ENCODE measurements at places on chromosomes 3 and 15.
A peak's percentile ranks its signal among the peaks of the same experiment; 100 is the strongest.

GRCh38 chr3:20137647-20138046 is 48.4 kb downstream of the SGO1 start:
- no peak for DNase-seq

GRCh38 chr3:30984855-30985749 is 90.6 kb upstream of the GADL1 start:
- no peak for DNase-seq

DNA sequence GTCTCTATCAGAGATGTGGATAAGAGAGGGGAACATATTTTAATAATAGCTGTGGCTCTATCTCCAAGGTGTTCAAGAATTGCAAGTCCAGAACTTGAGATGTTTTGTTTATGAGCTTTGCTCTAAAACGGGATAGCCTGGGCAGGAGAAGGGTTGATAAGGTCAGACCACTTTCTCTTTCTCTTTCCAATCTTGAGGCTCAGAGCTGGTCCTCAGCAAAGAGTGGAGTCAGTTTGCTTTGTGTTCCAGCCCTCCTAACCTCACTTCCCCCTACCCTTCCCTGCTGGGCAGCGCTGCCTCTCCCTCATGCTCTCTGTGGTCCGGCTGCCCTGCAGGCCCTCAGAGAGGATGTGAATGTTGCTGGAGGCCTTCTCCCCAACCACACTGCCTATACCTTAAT is 13.8 kb downstream of the KLHL6 start:
- DNase-seq, result no peak

DNA sequence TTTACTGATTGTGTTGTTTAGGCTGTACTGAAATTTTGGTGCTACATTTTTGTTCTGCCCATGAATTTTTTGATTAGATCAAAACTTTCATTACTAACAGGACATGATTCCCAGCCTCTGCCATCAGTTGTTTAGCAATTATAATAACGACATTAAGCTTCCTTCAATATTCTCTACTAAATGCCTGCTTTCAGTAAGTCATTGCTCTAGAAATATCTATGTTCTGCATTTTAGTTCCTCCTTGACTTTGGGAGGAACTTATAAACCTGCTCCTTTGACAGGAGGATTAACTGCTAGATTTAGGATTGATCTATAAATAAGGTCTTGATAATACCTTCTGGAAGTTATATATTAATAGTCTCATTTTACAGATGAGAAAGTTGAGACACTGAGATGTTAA is 269.1 kb downstream of the RAP2B start:
- no peak for DNase-seq

DNA sequence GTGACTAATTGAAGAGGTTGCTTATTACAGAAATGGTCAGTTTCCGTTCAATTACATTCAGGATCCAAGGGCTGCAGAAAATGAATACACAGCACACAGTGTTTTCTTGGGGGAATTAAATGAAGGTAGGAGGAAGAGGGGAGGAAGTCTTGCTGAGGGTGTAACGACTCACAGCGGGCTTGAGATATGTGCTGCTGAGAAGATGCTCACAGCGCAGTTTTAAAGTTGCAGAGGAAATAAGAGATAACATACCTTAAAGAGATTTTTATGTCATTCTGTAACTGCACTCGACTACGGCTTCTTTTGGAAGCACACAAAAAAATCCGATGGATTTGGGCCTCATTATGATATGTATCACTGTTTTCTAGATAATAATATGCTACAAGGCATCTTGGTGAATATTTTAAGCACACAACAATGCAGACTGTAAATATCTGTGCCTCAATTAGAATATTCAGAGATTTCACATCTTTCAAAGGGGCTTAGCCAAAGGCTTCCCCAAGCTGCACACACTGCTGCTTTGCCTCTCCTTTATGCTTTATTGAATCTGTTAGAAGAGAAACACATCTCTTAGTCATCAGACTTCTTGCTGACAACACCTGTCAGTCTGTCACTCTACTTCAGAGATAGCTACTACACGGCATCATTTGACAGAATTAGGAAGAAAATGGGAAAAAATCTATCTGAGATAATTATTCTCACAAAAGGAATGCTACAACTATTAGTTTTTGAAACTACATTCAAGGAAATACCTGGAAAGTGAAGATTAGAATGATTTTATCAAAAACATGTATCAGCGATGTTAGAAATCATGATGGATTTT is 773.2 kb downstream of the OTOL1 start:
- DNase-seq, result no peak

- no peak for DNase-seq
These were observed 23.2 kb upstream of the IGSF10 start for GRCh38 chr3:151483961-151484520.

DNA sequence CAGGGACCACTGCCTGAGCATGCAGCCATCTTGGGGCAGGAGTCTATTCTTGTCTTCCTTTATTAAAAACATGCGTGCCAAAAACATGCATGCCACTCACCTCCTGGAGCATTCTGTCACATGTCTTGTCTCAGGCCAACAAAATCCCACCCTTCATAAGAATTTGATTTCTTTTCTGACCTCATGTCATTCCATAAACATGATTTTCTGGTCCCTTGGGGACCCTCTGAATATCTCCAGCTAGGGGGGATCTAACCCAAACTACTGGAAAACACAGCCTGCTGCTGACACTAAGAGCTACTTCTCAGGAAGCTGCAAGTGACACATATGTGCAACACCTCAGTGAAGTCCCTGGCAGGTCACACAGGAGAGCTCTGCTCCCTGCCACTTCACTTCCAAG is 26.8 kb upstream of the NOX5 start:
- DNase-seq, result no peak

GRCh38 chr3:160134454-160134853 is 90.8 kb upstream of the C3orf80 start:
- no peak for DNase-seq

GRCh38 chr3:130543322-130543721 is 26.3 kb downstream of the COL6A6 start:
- DNase-seq, result no peak

DNA sequence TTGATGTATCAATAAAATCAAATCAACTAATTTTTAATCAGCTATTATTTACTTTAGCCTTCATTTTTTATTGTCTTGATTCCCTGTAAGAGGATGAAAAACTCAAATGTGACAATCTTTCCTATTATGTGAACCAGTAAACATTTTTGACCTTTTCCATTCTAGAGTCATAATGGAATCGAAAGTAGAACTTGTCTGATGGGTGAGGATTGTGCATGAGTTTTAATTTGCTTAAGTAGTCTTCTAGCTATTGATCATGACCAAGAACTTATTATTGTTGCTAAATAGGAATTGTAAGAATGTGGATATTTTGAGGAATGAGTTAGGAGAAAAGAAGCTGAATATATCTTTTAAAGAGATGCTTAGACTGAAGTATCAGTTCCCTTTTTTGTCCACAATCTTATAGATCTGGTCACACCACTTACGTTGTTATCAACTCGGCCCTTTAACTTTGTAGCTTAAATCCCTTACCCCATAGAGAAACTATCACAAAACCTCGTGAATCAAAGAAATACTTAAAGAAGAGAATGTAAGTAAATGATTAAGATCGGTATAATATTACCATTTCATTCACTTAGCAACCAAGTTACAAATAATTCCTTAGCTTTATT is 147.3 kb downstream of the TP63 start:
- no peak for DNase-seq

DNA sequence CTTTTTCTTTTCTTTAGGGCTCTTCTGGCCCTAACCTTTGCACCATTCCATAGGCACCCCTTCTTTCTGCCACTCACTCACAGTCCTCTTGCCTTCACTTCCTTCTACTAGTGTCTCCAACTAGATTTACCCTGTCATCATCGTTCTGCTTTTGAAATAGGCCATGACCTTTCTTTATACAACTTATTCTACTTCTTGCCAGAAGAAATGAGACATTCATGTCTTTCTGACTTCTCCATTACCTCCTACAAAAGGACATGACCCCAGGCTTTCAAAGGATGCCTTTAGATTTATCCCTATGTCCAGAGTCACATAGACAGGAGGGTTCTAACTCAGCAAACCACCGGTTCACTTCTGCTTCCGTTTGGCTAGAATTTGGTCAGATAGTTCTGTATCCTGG is 336.4 kb upstream of the LRRFIP2 start:
- DNase-seq, result no peak

- no peak for DNase-seq
These were observed 361.6 kb downstream of the RBMS3 start for GRCh38 chr3:29642393-29643033.

- DNase-seq, result peak; percentile 20
These were observed 41.1 kb upstream of the AP3B2 start for GRCh38 chr15:82750831-82751180.

- no peak for DNase-seq
These were observed 13.9 kb upstream of the USP3 start for GRCh38 chr15:63490345-63491034.

- DNase-seq, result no peak
These were observed 76.5 kb downstream of the B3GALNT1 start for GRCh38 chr3:161028555-161029153.

DNA sequence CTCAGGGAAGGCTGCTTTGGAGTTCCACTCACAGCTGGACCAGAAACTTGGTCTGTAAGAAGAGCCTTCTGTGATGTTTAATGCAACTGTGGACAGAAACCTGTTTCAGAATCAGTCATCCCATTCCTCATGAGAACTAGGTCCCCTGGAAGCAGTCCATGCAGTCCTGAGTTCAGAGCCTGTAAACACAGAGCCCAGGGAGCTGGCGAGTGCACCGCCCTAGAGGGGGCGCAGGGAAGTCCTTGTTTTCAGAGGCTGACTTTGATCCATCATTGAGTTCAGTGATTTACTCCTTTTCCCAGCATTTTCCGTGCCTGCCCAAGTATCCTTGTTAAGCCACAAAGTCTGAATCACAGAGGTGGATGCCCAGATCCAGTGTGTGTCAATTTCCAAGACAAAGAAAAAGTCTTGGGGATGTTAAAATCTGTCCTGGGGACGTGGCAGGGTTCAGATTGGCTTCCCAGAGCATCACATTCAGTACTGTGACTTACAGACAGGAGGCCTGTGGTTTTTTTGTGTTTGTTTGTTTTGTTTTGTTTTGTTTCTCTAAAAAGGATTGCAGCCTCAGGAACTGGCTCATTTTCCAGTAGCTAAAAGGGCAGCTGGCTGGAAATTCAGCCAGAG is 9.8 kb upstream of the TXNRD3 start:
- DNase-seq, result no peak

DNA sequence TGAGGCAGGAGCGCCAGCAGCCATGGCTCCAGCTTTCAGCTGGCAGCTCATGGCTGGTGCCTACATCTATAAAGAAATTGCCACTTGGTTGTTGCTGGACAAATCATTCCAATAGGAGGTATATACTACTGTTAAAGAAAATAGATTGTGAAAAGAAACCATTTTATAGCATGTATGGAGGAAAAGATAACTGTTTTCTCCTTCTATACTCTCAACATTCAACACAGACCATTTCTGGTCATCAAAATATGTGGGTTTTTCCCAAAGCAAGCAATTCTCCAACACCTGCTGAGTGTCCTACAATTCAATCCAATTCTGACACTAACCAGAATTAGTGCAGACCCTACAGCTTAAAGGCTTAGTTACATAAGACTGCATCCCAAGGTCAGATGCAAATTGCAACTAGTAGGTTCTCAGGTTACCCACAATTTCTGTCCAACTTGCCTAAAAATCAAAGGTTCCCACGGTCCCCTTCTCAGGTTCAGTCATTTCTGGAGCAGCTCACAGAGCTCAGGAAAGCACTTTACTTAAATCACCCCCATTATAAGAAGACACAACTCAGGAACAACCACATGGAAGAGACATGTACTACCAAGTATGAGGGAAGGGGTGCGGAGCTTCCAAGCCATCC is 42.4 kb upstream of the STRIT1 start:
- no peak for DNase-seq

Measured in stimulated activated CD4-positive, alpha-beta T cell treated with anti-CD3 and anti-CD28 coated beads, Interleukin-4, amount 100 ng/mL, for 1 hour (primary cell).